ENCODE measurements at places on chromosomes 1 and 21. TPM values are rescaled to one million over a fixed set of nuclear protein-coding genes. Genes with fewer than 3 reads are reported as not detected.

DNA sequence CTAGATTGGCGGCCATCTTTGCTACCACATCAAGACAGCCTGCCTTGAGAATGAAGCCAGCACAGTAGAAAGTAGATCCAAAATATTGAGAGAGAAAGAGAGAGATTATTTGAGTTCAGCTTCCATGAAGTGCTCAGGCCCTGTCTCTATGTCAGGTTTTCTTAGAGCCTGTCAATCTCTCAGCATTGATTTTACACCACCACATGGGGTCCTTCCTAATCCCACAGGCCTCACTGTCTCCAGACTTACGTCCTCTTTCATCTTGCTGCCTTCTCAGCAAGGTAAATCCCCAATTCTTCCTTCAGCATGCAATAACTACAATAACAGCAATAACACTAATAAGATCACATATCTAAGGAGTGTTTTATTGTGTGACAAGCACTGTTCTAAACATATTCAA, 21.0 kb downstream of the DYNLT5 start:
- no peak overlapping the region for H3K27ac ChIP-seq
- H3K4me1 ChIP-seq = no peaks in the 10 kb centered on the region
- no peak for DNase-seq
- H3K36me3 ChIP-seq = no peaks in the 10 kb centered on the region

DNA sequence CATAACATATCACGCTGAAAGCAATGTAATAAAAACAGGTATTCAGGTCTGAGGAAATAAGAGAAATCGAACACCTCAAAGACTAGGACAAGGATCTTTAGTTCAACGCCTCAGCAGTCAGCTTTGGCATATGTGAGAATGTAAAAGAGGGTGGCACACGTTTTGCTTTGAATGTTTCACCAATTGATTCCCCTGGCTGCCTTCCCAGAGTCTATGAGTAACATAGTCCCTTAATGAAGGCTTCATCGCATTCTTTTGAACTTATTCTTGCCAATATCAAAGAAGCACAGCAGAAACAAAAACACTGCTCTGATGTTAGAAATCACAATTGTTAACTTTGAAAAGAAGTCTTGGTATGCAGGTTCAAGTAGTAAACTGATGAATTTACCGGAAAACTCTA, 764.8 kb downstream of the ADGRL2 start:
- no peaks in the 10 kb centered on the region for H3K27me3 ChIP-seq
- H3K27ac ChIP-seq = no peak overlapping the region
- DNase-seq = peak; percentile 46
- H3K36me3 ChIP-seq = no peaks in the 10 kb centered on the region

- H3K4me1 ChIP-seq = no peaks in the 10 kb centered on the region
- H3K36me3 ChIP-seq = no peaks in the 10 kb centered on the region
- H3K27me3 ChIP-seq = no peaks in the 10 kb centered on the region
- DNase-seq = no peak
Observed at GRCh38 chr1:168606096-168606495, 29.7 kb downstream of the XCL1 start.

DNA sequence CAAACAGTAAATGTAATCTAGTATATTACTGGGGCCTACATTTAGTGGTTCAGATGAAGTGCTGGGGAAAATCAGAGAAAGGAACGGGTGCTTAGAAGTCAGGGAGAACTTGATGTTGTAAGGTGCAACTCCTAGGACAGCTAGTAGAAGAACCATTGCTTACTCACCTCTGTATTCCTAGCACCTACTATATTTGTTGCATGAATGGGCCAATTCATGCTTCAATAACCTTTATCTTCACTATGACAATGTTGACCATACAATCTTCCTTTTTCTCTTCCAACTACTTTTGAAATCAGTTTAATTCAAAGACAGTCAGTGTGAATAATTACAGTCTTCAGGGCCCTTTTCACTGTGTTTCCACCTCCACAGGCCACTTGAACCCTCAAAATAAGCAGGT, 125.0 kb upstream of the DMRTA2 start:
- H3K27ac ChIP-seq = no peak overlapping the region
- H3K36me3 ChIP-seq = no peaks in the 10 kb centered on the region
- H3K4me1 ChIP-seq = no peaks in the 10 kb centered on the region
- no peaks in the 10 kb centered on the region for H3K27me3 ChIP-seq

- no peak overlapping the region for H3K4me3 ChIP-seq
- no peaks in the 10 kb centered on the region for H3K27me3 ChIP-seq
- no peaks in the 10 kb centered on the region for H3K36me3 ChIP-seq
- no peak overlapping the region for H3K27ac ChIP-seq
- no peak for DNase-seq
Observed at GRCh38 chr1:17516303-17517214, 22.9 kb upstream of the ARHGEF10L start.

DNA sequence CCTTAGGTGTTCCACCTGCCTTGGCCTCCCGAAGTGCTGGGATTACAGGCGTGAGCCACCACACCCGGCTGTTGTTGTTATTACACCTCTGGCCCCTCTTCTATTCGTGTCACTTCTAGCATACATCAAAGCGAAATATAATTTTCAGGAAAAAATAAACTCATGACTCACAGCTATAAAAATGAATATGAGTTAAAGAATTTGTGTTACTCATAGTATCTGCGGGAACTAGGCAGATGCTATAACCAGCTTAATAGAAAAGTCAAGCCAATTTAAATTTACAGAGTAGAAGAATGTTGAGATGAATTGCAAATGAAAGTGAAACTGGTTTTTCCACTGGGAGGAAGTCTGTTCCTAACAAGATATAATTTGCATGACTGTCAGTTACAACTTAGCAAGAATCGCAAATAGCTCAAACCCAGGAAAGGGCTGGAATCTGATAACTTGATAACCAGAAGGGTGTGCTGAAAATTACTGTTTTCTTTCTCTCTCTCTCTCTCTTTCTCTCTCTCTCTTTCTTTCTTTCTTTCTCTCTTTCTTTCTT, 11.2 kb downstream of the OR2W3 start:
- H3K27ac ChIP-seq = no peak overlapping the region
- no peak overlapping the region for H3K4me3 ChIP-seq
- H3K36me3 ChIP-seq = no peaks in the 10 kb centered on the region
- H3K4me1 ChIP-seq = no peaks in the 10 kb centered on the region

CTSE gene
- not detected for total RNA-seq

All from A673 (cell line).